SJCRH30 (cell line): ENCODE measurements at places on chromosomes 2 and 18.

- DNase-seq = peak; percentile 72
These were observed 96.5 kb upstream of the SERTAD2 start for GRCh38 chr2:64750001-64750816.

DNA sequence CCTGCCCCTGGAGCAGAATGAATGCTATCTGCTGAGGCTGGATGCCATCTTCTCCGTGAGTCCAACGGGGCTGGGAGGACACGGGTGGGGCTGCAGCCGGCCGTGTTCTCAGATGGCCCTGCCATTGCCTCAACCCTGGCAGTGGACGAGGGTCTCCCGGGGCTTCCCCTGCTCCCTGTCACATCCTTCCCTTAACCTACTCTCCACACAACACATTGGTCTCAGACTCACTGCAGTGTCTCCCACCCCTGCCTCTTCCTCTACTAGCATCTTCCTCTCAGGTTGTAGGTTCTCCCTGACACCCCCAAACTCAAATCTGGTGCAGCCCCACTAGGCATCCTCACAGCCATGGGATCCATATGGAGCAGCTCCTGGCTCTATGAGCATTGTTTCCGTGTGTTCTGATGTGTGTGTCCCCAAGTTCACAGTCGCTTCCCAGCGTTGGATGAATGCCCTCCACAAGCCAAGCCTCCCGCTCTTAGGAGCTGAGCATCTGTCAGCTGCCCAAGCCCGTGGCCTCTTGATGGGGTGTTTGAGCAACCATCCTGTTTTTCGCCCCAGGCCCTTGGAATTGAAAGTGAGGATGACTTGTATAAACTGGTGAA, 27.8 kb downstream of the OTOF start:
- DNase-seq = no peak

- DNase-seq = no peak
These were observed 312.9 kb downstream of the NCKAP5 start for GRCh38 chr2:133255360-133255759.

DNA sequence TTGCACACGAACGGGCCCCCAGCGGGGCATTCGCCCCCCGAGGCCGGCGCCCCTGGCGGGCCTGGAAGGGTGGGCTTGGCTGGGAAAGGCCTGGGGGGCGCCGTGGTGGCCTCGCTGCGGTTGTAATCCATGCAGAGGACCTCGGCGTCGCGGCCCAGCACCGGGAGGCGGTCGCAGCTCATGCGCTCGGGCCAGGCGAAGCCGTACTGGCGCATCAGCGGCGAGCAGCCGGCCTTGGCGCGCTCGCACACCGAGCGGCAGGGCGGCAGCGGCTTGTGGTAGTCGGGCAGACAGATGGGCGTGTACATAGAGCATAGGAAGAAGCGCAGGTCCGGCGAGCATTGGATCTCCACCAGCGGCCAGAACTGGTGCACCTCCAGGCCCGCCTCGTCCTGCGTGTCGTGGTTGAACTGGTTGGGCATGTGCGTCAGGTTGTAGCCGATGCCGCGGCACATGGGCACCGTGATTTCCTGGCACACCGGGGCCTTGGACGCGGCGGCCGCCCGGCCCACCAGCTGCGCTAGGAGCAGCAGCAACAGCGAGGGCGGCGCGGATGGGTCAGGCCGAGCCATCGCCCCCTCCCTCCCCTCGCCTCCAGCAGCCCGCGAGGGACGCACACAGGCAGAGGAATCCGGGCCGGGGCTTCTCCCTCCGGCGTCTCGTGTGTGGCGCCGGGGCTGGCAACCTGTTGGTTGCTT, 1.4 kb downstream of the FZD5 start:
- peak; percentile 26 for DNase-seq

- no peak for DNase-seq
These were observed 35.0 kb upstream of the CCDC85A start for GRCh38 chr2:56148825-56149224.

DNA sequence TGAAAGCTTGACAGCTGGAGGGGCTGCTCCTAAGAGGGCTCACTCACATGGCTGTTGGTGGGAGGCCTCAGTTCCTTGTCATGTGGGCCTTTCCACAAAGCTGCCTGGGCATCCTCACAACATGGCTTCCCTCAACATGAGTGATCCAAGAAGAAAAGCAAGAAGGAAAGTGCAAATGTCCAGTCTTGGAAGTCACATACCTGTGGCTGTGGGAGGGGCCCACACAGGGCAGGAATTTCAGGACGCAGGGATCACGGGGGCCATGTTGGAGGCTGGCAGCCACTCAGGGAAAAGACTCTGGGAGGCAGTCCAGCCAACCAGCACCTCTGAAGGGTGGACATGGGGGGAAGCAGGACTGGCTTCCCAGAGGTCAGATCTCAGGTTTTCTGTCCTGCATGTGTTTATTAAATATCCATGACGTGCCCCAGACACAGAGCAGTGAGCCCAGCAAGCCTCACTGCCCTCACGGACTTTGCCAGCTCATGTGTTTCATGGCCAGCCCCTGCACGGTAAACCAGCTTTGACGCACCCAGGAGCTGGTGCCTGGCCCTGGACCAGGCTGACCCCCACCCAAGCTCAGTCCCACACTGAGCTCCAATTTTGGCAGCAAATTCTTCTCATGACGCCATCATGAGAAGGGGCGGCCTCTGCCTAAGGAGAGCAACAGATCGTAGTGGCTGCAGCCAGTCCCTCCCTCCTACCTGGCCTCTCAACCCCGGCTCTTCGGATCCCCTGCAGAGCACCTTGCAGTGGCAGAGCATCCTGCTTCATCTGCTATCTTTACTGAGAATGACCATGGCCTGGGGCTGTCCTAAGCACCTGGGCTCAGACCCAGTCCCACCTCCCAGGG, 34.7 kb upstream of the GPR17 start:
- no peak for DNase-seq

DNA sequence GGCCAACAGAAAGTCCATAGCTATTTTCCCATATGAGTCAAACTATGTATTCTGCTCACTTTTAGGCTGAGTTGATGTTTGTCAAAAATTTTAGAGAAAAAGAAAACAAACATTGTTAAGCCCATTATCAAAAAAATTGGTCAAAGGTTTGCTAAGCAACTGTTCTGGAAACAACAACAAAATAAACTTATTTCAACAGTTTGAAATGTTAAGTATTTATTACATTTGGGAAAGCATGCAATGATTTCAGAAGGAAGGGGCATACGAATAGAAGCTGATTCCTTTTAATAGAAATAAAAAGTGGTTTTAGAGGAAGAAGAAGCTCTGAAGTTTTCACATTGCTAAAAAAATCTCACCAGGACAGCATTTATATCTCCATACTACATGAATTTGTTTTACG, 1837.5 kb upstream of the CELF4 start:
- no peak for DNase-seq

GRCh38 chr2:120914839-120915521, 179.3 kb downstream of the GLI2 start:
- peak; percentile 49 for DNase-seq

DNA sequence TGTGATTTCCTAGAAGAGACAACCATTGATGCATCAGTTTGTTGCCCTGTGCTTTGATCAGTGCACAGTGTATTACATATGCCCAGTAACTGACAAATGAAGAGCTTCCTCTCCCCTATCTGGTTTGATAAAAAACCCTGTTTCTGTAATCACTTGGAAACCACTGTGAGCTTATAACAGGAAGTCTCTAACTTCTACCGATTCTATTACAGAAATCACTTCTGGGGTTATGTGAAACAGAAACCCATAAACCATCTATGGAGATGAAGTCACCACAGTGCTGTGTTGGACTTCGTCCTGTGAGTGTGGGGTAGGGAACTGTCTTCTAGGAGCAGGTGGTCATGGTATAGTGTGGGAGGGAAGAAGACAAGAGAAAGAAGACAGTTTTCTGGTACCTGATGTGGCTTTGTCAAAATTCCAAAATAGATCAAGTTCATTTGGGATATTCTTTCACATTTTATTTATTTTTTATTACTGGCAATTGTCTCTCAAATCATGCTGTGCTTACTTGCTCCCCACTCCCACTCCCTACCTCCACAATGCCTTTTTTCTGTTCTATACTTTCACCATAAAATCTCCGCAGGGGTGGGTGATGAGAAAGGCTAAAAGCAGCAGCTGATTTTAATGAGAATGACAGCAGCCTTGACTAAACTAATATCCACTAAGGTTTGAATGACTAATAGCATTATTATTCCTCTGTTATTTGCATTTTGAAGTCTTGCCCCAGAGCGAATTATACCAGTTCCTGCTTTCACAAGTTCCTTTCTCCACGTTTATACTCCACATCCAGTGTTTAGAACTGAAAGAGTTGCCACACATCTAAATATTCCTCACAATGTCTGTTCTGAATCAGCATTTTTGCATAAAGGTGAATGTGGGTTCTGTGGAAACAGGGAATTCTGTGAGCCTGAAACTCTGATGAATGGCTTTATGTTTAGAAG, 41.7 kb upstream of the RND3 start:
- no peak for DNase-seq

GRCh38 chr2:160052531-160052930, 9.9 kb downstream of the PLA2R1 start:
- no peak for DNase-seq

DNA sequence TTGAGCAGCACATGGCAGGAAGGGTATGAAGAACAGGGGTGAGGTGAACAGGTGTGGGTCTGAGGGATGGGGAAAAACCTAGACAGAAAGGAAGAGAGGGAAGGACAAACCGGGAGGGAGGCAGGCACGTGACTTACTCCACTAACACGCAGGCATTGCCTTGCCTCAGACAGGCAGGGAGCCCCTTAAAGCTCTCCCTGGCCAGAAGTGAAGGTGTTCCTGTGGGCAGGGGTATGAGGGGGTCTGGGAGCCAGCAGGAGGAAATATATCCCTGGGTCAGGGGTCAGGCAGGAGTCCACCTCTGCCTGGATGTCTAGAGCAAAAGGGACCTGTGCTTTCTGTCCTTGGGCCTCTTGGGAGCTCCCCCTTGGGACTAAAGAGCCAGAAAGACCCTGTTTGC, 135.3 kb upstream of the EPAS1 start:
- DNase-seq = no peak

- no peak for DNase-seq
These were observed 37.8 kb upstream of the RTTN start for GRCh38 chr18:70243131-70243929.

DNA sequence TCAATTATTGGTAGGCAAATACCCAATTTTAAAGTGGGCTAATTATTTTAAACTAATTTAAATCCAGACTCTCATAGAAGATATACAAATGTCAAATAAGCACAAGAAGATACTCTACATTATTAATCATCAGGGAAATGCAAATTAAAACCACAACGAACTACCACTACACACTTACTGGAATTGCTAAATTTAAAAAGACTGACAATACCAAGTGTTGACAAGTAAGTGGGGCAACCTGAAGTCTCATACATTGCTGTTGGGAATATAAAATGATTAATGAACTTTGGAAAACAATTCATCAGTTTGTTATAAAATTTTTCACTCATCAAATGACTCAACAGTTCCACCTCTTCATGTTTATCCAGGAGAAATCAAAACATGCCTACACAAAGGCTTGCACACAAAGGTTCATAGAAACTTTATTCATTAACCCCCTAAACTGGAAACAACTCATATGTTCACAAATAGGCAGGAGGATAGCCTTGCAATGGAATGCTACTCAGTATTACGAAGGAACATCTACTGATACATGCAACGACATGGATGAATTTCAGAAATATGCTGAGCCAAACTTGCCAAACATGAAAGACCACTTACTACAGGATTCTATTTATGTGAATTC, 120.8 kb downstream of the MCFD2 start:
- DNase-seq = no peak

GRCh38 chr2:137435162-137435561, 529.1 kb upstream of the HNMT start:
- no peak for DNase-seq
